Aorta (tissue), 5 donors: ENCODE measurements at places on chromosomes 12 and 14. TPM values are rescaled to one million over a fixed set of nuclear protein-coding genes. Genes with fewer than 3 reads are reported as not detected.

DNA sequence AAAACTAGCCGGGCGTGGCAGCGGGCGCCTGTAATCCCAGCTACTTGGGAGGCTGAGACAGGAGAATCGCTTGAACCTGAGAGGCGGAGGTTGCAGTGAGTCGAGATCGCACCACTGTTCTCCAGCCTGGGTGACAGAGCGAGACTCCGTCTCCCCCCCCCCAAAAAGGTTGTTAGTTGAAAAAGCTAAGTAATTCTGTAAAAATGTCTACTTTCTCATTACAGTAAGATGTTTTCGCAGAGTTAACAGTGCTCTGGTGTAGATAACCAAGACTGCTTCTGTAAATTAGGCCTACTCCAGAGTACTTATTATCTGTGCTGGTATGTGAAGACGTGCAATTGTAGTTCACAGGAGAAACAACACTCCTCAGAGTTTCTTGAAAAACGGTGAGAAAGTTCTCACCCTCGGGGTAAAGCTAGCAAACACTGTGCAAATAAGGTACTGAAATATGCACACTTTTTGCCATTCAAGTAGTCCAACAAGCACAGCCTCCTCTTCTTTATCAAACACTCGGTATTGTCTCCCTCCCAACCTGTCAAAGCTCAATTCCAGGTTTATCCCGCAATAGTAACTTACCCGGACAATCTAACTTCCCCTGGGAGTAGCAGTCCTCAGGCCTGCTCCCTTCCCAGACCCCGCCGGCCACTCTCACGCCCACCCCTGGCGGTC, 974 bp downstream of the BTBD7 start:
- no peak for DNase-seq

The INHBE gene
- total RNA-seq, result not detected

GRCh38 chr12:48810903-48811431, 7.3 kb upstream of the CACNB3 start:
- DNase-seq, result no peak

GRCh38 chr12:117119592-117120198, 20.5 kb upstream of the TESC start:
- DNase-seq, result peak; percentile 33

DNA sequence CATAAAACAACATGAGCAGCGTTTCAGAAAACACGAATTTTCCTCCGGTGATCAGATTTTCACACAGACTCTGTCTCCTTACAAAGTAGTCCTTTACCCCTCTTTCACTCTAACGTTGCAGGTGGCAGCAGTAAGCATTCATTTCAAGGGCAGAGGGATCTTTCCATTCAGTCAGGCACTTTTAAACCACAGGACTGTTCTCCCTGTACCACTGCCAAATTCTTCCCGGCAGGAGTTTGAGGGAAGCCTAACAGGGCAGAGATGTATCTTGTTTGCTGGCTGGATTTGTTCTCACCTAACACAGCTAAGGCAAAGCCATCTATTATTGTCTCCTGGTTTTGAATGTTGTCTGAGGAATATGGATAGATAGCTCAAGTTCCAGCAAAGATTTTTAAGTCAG, 1187.3 kb upstream of the SEL1L start:
- DNase-seq, result no peak

DNA sequence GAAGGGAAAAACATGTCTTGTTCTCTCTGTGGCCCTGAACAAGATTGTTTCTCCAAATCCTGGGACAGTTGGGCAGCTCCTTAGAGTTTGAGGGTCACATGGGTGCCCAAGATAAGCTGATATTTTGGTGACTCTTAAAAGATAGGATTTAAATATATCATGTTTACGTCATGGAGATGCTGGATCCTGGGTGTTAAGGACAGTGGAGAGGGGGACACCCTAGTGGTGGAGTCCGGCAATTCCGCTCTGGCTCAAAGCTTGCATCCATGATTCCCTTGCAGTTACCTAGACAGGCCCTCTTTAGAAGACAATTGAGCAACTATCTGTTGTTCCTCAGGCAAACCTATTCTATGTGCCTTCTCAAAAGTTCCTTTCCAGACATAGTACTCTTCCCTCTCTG, 101.8 kb downstream of the CMKLR1 start:
- no peak for DNase-seq

DNA sequence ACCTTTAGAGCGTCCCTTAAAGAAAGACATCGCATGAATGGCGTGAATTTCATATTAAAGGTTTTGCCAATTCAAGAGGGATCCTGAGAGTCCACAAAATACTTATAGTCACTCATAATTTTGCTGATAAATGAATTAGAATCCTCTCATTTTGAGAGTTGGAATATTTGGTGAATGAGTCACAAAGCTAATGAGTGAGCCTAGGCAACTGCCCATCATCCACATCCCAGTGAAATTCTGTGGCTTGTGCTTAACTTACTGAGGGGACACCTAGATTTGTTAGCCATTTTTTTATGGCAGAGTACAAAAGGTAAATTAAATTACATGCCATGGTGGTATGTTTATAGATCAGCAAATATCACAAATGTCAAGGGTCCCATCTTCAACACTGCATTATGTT, 12.7 kb upstream of the NOXRED1 start:
- DNase-seq, result no peak

DNA sequence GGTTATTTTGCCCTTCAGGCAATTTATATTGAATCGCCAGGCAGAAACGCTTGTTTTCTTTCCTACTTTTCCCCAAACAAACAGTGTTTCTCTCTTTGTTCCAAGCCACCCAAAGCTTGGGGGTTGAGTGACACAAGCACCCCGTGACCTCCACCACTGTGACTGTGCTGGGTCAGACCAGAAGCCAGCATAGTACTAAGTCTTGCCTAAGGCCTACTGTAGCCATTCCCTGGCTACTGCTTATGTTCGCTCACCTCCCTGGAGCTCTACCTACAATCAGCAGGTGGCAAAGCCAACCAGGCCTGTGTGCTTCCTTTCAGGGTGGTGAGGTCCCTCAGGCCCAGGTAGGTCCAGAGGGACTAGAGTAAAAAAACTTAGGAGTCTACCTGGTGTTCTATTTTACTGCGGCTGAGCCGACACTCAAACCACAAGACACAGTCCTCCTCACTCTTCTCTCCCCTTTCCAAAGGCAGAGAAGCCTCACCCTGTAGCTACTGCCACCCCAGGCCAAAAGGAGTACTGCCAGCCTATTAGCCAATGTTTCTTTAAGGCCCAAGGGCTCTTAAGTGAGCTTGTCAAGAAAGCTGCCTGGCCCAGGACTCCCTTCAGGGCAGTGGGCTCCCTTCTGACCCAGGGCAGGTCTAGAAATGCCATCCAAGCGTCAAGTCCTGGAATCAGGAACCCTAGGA, 411.8 kb upstream of the MIS18BP1 start:
- no peak for DNase-seq

The PIWIL1 gene
- total RNA-seq, result not detected

DNA sequence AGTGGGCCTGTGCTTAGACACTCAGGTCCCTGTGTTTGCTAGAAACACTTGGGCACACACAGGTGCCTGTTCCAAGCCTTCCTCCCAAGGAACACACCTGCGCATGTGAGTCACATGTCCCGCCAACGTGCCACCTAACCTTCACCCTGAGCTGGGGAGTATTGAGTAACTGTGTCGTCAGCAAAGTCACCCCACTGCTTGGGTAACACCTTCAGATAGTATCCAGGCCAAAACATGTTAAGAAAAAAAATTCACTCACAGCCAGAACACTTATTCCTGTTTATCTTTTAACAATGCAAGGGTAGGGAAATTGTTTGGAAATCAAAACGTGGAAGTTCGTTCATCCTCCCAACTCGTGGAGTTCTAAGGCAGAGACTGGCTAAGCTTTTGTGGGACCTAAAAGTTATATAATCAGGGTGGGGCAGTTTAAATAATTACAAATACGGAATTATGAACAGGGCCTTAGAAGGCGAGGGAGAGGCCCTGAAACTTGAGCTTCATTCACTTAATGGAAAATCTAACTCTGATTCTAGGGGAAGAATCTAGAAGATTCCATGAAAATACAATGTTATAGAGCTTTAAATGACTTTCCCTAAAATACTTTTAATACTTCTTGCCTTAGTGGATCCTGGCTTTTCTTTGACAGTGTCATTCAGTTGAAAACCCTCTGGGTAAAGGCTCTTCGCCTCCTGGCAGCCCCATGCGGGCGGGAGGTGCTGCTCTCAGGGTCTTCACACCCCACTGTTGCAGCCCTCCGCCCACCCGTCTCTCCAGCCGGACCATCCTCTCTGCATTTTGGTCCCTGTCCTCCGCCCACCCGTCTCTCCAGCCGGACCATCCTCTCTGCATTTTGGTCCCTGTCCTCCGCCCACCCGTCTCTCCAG, 30.3 kb upstream of the ADIPOR2 start:
- DNase-seq, result no peak

The CLEC14A gene
- 36.8 TPM for total RNA-seq

The LRRC43 gene
- not detected for total RNA-seq

- DNase-seq, result no peak
Measured at GRCh38 chr12:76813972-76814371, 50.1 kb downstream of the ZDHHC17 start.

The WSCD2 gene
- 9.7 TPM for total RNA-seq

- no peak for DNase-seq
Measured at GRCh38 chr12:27545665-27546064, 21.7 kb downstream of the PPFIBP1 start.

GRCh38 chr14:105019861-105020814, 745 bp downstream of the CDCA4 start:
- DNase-seq, result peak; percentile 57

GRCh38 chr14:76109087-76109880, 42.4 kb upstream of the GPATCH2L start:
- no peak for DNase-seq

DNA sequence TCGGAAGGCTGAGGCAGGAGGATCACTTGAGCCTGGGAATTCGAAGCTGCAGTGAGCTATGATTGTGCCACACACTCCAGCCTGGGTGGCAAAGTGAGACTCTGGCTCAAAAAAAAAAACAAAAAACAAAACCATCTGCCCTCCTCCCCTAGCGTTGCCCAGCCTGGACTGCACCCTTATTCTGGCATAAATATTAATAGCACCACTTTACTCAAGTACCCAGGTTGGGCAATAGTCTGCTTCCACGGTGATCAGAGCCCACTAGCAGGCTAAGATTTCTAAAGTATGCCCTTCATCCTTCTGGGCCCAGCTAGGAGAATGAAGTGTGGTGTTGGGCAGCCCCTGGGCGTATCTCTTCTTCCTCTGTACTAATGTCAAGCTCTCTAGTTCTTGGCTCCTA, 33.3 kb downstream of the KCTD10 start:
- no peak for DNase-seq

- DNase-seq, result no peak
Measured at GRCh38 chr12:611721-612120, 51.5 kb downstream of the NINJ2 start.

GRCh38 chr12:92900941-92901340, 28.2 kb downstream of the EEA1 start:
- DNase-seq, result no peak

DNA sequence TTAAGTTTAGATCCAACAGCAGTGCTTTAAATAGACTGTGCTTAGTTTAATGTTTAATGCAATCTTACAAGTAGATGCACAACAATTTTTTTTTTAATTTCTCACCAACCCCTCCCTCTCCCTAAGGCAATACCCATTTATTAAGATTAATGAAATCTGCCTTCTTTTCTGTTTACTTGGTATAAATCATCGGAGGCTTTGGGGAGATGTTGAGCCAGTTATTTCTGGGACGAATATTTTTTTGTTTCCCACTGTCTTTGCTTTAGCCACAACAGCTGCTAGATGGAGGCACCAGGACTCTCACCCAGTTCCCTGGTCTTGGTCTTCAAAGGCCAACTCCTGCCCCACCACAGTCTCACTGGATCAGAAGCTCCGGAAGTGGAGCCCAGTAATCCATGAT, 113.4 kb downstream of the PLXNC1 start:
- no peak for DNase-seq

The SLC6A15 gene
- 0.15 TPM for total RNA-seq
